ENCODE measurements at places on chromosomes 5 and 9.

GRCh38 chr5:13186177-13186576, 758.3 kb downstream of the DNAH5 start:
- no peak for DNase-seq

DNA sequence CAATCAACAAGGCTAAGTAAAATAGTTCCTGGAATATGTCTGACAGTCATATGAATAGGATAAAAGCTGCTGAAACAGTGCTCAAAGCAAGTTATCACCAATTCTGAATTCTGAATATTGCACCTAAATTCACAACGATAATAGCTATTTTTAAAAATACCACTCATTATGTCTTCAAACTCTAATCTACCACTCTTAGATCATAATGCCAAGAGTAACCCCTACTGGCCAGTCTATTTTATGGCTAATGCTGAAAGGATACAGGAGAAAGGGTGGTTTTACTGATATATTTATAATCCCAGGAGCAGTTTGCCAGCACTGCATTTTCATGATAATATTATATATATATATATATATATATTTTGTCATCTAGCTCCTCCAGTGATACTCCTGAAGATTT, 232.8 kb downstream of the PDE4D start:
- DNase-seq = no peak

DNA sequence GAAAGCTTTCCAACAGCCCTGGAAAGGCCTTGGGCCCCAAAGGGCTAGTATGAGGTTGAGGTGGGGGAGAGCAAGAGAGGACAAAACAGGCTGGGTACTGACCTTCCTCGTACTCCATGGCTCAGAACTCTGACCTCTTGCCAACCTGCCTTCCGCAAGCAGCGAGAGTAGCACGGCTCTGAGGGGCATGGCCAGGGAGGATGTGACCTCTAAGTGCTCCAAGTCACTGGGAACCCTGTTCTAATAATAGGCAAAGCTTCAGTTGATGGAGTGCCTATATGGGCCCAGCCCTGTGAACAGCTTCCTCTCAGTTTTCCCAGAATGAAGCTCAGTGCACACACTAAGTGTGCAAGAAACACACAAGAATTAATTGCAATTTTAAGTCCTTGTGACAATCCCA, 127.6 kb upstream of the GABRP start:
- no peak for DNase-seq

DNA sequence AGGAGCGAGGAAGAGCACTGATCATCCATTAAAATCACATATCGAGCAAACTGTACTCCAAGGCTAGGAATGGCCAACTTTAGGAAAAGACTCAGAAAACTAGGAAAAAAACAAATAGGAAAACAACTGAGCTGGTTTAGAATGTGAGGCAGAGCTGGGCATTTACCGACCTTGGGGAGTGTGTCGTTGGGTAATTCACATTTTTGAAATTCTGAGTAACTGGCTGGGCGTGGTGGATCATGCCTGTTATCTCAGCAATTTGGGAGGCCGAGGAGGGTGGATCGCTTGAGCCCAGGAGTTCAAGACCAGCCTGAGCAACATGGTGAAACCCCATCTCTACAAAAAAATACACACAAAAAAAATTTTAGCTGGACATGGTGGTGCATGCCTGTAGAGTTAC, 70.1 kb downstream of the ZFAND5 start:
- DNase-seq = no peak

DNA sequence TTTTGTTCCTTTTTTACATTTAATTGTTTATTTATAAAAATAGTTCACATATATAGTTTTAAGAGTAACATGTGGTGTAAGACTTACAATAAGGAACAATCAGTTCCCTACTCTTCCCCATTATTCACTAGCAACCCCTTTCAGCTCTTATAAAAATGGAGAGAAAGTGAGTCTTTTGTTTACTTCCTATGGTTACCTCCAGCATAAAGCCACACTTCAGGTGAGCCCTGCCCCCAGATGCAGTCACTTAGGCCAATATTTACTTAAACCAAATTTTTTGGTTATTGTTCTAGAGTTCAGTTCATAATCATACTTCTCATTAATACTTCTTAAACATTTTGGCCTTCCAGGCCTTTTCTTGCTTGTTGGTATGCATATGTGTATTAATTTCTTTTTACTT, 33.7 kb downstream of the UBE2R2 start:
- DNase-seq = no peak

GRCh38 chr9:75482566-75482965, 394.3 kb downstream of the OSTF1 start:
- no peak for DNase-seq
